ENCODE measurements at places on chromosomes 5 and 9.

DNA sequence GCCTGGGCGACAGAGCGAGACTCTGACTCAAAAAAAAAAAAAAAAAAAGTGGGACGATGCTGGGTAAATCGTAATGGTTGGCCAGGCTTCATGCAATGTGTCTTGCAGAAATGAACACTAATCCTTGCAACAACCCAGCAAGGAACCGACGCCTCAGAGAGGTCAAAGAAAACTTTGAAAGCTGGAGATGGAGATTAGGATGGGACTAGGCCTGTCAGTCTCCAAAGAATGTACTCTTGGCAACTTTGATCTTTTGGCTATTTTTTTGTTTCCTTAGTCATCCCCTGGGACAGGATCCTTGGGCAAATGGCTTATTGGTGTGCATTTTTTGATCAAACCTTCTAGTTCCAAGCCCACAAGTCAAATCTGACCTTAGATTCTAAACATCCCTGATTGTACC lies 10.6 kb upstream of the PWWP2A start:
- no peak for DNase-seq

GRCh38 chr5:156329171-156329611 lies 2.2 kb downstream of the SGCD start:
- no peak for DNase-seq

DNA sequence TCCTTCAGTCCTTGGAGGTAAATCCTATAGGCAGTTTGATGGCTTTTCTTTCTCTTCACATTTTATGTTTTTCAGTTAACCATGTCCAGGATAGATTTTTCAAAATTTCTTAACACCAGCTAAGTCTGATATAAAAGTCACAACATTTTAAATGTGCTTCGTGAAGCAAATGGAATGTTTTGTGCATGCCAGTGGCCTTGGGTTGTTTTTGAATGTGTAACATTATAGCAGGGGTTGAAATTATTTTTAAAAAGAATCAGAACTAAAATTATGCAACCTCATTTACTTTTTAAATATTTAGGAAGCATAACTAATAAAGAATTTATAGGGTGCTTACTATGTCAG lies 201.1 kb downstream of the ARHGEF28 start:
- DNase-seq, result no peak

DNA sequence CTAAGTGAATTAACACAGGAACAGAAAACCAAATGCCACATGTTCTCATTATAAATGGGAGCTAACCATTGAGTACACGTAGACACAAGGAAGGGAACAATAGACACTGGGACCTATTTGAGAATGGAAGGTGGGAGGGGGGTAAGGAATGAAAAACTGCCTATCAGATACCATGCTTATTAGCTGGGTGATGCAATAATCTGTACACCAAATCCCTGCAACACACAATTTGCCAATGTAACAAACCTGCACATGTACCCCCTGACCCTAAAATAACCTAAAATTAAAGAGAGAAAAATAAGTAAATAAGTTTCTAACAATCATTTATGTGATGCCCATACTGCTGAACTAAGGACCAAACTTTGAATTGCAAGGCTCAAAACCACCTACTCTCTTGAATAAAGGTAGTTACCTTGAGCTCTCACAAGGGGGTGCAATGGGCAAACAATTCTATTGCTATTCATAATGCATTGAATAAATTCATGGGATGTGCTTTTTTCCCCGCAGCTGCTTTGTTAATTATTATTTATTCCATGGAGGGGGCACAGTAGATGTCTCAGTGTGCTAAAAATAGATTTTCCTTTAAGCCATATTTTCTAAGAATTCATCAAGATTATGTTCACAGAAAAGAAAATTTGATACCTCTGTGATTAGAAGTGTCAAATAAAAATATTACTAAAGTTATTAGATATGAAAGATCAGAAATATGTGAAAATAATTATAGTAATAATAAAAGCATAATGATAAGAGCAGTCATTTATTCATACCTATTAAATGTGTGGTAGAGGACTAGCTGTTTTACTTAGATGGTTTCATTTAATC lies 76.2 kb upstream of the PTPN3 start:
- DNase-seq, result peak; percentile 10

DNA sequence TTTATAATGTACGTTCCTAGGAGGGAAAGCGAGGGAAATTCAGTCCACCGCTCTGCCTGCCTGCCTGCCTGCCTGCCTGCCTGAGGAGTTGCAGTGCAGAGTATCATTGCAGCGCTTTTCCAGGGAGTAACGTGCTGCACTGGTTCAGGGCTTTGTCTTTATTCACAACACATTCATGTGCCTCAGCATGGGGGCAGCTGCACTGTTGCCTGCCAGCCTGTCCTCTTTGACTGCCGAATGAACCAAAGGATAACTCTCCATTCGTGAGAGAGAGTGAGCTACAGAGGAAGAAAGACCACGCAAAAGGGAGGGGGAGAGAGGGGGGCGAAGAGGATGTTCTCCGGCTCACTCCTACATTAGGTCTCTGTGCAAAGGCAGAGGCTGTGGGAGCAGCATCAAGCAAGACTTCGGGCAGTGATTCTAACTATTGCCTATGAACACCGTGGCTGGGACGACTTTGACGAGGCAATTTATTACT lies 791.2 kb downstream of the MAT2B start:
- DNase-seq, result no peak

- no peak for DNase-seq
Measured at GRCh38 chr5:14373685-14374084, 207.9 kb upstream of the OTULINL start.
